ENCODE measurements at places on chromosomes 12 and 14. TPM values are rescaled to one million over a fixed set of nuclear protein-coding genes. Genes with fewer than 3 reads are reported as not detected.

DCN gene
- 24.0 TPM for total RNA-seq

FGD4 gene
- 1.9 TPM for total RNA-seq

REM2 gene
- total RNA-seq = 0.15 TPM

GSKIP gene
- 25.9 TPM for total RNA-seq

AQP2 gene
- total RNA-seq = not detected

MYF6 gene
- not detected for total RNA-seq

CYP46A1 gene
- total RNA-seq = 0.57 TPM

B3GNT4 gene
- total RNA-seq = 0.13 TPM

INTS13 gene
- 26.8 TPM for total RNA-seq

TAS2R9 gene
- total RNA-seq = not detected

ADAM21 gene
- 0.66 TPM for total RNA-seq

PTPRB gene
- 3.9 TPM for total RNA-seq

TOMM20L gene
- total RNA-seq = not detected

KLRC4 gene
- not detected for total RNA-seq

LRRC10 gene
- not detected for total RNA-seq

NOXRED1 gene
- not detected for total RNA-seq

SDR39U1 gene
- total RNA-seq = 34.5 TPM

MGST1 gene
- 395 TPM for total RNA-seq

PLEKHG7 gene
- total RNA-seq = not detected

SALL2 gene
- 0.57 TPM for total RNA-seq

PIK3C2G gene
- total RNA-seq = not detected

SSTR1 gene
- total RNA-seq = 117 TPM

KLRC1 gene
- total RNA-seq = not detected

CBLN3 gene
- total RNA-seq = 4.7 TPM

IFNG-AS1 gene
- not detected for total RNA-seq

TAS2R20 gene
- total RNA-seq = 0.32 TPM

ANO2 gene
- 0.39 TPM for total RNA-seq

CISTR gene
- not detected for total RNA-seq

RNASE7 gene
- total RNA-seq = not detected

ATF7IP gene
- total RNA-seq = 37.8 TPM

PRPH gene
- not detected for total RNA-seq

CLEC4C gene
- not detected for total RNA-seq

SMCO2 gene
- total RNA-seq = not detected

PMCH gene
- not detected for total RNA-seq

EIF2S3B gene
- total RNA-seq = 0.43 TPM

GALNT6 gene
- total RNA-seq = 75.1 TPM

POLE gene
- 21.9 TPM for total RNA-seq

LRP1-AS gene
- not detected for total RNA-seq

BICDL1 gene
- not detected for total RNA-seq

TAS2R46 gene
- total RNA-seq = not detected

ENDOU gene
- 0.22 TPM for total RNA-seq

CEP128 gene
- total RNA-seq = 4.8 TPM

AMDHD1 gene
- total RNA-seq = not detected

KRT83 gene
- total RNA-seq = not detected

RHEBL1 gene
- total RNA-seq = 0.85 TPM

RAB3IP gene
- total RNA-seq = 1.4 TPM

YAF2 gene
- 29.9 TPM for total RNA-seq

DAO gene
- total RNA-seq = not detected

RNASE3 gene
- not detected for total RNA-seq

DIO3 gene
- not detected for total RNA-seq

SERPINA1 gene
- 0.17 TPM for total RNA-seq

CDH24 gene
- 7.5 TPM for total RNA-seq

TMEM119 gene
- 19.9 TPM for total RNA-seq

TMPRSS12 gene
- total RNA-seq = not detected

Measured in HFFc6 (cell line).